ENCODE measurements at places on chromosomes 6 and 20. TPM values are rescaled to one million over a fixed set of nuclear protein-coding genes. Genes with fewer than 3 reads are reported as not detected.

- DNase-seq: peak; percentile 31
Measured at GRCh38 chr6:11212664-11213063, 19.8 kb downstream of the NEDD9 start.

The SUPT3H gene
- total RNA-seq: 10.8 TPM

DNA sequence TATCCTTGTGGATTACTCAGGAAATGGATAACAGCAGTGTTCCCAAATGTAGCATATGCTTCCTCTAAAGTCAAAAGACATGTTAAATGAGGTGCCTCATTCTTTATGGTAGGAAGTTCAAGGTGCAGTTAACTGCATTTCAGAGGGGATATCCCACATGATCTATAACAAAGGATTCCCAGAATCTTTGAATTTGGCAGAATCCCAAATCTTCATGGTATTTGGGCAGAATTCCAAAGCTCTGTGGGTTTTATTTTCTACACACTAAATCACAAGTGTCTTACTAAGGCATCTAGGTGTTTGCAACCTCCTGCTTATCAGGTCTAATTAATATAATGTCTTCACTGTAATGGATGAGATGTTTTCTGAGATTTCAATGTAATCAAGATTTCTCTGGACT is 364.3 kb upstream of the MAN1A1 start:
- DNase-seq: no peak

GRCh38 chr20:60056407-60057122 is 98.3 kb downstream of the CDH26 start:
- no peak for DNase-seq

DNA sequence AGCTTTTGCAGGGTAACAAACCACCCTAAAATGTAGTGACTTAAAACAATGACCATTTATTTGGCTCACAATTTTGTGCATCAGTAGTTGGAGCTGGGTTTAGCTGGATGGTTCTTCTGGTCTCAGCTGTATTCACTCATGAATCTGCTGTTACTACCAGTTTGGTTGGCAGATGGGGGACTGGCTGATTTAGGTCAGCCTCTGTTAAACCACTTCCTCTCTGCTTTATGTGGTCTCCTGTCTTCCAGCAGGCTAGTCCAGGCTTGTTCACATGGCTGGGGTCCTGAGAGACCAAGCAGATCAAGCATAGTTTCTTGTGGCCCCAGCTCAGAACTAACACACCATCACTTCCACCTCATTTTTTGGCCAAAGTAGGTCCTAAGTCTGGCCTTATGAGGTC is 67.2 kb upstream of the LAMP5 start:
- no peak for DNase-seq

The TNFRSF6B gene
- total RNA-seq: not detected

- DNase-seq: peak; percentile 54
Measured at GRCh38 chr6:73704260-73704659, 8.3 kb downstream of the CD109 start.

DNA sequence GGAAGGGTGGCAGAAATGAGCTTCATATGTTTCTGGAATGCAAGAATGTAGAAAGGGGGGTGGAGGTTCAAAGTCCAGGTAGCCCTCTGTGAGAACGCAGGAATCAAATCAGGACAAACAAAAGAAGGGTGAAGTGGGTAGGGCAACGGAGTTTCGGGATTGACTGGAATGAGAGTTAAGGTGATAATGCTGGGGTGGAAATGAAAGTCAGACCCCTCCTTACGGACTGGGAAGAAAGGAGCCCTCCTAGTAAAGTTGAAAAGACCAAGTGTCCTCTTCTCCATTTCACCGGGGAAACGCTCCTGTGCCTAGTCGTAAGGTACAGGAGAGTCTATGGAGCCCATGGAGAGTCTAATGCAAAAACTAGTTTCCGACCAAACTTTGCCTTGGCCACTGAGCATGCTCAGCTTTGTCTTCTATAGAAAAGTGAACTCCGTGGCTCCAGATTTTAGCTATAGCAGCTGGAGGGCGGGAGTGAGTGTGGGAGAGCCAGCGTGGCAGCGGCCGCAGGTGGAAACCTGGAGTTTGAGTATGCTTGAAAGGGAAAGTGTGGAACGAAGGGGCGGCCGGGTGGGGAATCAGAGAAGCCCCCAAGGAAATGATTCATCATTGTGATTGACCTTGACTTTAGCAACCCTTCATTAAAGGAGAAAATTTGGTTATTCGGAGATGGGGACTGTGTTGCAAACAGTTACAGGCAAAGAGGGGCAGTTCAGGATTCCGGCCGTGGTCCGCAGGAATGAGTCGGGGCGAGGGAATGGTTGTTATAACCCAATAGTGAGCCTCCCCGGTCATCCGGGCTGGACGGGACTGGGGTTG is 1.3 kb upstream of the LRRC1 start:
- DNase-seq: peak; percentile 71

DNA sequence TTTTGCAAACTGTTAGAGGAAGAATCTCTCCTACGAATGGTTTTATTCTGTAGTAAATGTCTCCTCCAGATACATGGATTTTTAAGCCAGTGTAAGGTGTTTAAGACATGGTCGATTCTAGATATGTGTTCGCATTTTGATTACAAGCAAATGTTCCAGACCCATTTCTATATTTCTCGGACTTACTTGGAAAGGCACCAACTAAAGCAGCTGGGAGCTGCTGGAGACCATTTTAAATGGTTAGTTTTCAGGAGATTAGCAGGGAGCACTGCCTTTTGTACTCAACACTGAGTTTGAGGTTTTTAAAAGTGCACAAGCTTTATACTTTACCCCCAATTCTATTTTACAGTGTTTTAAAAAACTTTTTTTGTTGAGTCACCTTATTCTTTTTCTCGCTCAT is 857.0 kb downstream of the KIF16B start:
- no peak for DNase-seq

The NFKBIL1 gene
- 17.2 TPM for total RNA-seq

DNA sequence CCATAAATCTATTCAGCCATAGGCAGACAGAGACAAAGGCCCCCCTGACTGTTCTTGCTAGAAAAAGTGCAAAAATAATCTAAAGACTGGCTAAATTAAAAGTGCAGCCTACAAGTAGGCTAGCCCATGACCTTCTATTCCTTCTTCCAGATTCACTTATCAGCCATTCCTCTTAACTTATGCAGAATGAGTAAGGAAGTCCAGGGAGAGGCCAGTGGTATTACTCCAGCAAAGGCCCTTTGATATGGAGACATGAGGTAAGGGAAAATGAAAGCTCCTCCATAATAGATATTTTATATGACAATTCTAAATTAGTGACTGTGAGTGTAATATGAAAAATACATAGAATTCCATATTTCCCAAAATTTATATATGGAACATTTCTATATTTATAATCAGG is 199.4 kb downstream of the TBC1D32 start:
- DNase-seq: no peak

The DZANK1 gene
- total RNA-seq: 4.4 TPM

- no peak for DNase-seq
Measured at GRCh38 chr6:112626468-112627082, 279.4 kb downstream of the RFPL4B start.

The BHLHE23 gene
- total RNA-seq: not detected

The LCA5 gene
- 3.5 TPM for total RNA-seq
